Kidney tubule cell (primary cell): ENCODE measurements at places on chromosomes 3 and 15.

DNA sequence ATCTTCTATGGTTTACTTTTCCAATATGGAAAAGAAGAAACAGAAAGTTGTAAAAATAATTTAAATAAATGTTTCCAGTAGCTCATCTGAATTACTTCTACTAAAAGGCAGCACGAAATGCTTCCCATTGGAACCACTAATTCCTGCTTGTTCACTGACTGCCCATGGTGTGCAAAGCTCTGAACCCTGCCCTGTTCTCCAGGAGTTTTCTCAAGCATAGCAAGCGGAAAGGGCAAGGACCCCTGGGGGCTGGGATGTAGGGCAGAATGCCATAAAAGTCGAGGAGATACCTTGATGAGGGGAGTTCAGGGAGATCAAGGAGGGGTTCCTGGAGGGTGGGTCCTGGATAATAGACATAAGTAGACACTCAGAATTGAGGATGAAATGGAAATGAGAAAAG lies 35.3 kb upstream of the BNC1 start:
- DNase-seq = no peak

GRCh38 chr3:16514755-16515353 lies 1.4 kb upstream of the RFTN1 start:
- no peak for DNase-seq

DNA sequence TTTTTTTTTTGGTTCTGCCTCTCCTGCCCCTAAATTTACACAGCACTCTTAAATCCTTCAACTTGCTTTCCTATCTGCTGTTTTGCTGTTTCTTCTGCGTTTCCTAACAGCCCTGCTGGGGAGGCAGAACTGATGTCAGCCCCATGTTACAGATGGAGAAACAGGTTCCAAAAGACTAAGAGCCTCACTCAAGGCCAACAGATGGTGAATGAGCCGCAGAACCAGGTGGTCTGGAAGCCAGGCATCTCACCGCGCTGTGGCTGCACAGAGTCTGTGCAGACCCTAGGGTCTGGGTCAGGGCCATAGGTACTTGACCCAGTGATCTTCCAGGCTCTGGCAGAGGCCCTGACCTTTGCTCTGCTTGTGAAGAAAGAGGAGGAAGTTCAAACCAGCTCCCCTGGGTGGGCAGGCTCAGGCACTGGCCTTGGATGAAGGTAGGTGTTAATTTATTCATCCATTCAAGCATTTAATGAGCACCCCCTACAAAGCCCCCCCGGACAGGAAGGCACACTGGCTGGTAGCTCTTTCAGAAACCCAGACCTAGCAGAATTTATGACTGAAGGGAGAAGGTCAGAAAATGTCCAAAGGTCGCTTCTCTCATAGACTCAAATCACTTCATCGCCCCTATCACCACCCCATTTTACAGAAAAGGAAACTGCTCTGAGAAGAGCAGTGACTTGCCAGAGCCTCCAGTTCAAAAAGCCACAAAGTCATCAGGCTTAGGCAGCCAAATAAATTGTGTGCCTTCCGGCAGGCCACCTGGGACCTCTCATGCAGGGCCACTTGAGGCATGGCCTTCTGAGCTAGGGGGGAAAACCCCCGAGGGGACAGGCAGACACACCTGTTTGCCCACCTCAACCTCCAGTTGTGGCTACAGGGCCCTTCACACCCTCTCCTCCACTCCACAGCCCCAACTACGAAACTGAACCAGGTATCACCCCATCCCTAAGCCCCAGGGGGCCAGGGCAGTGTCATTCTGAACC lies 2.7 kb downstream of the CHDH start:
- no peak for DNase-seq

DNA sequence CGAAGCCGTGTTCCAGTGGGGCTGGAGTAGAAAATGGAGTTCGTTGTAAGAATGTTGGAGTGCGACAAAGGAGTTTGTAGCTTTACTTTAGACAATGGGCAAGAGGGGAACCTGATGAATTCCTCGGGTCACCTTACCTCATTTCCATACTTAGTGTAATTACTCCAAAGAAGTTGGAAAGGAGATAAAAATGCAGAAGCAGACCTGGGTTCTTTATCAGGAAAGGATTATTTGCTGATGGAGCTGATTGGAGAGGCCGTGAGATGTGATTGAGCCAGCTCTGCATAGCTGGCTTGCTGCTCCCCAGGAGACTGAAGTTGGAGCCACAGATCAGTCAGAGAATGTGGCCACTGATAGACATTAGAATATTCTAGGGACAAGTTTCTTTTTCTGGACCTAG lies 33.4 kb upstream of the TBL1XR1 start:
- DNase-seq = no peak

DNA sequence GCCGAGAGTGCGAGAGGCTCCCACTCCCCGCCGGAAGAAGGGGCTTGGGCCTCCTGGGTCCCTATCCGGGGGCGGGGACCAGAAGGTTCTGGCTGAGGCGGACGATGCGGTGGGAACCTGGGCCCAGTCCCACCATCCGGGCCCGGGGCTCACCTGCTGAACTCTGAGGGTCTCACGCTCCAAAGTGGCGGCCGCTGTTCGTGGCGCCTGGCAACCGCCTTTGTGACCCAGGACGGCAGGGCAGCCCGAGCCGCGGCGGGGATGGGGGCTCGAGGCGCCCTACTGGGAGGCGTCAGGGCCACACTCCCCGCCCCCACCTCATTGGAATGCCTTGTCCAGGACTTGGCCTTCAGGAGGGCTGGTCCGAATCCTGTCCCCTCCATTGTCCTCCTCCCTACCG lies at the start of gene FANCD2OS:
Gene FANCD2OS, minus strand, starts transcription at position 165 of the 400 bp plus-strand sequence. CDS start 3,481 bp downstream, outside the sequence.
- no peak for DNase-seq

GRCh38 chr15:66097151-66098021 lies 156.2 kb downstream of the MEGF11 start:
- DNase-seq = no peak

DNA sequence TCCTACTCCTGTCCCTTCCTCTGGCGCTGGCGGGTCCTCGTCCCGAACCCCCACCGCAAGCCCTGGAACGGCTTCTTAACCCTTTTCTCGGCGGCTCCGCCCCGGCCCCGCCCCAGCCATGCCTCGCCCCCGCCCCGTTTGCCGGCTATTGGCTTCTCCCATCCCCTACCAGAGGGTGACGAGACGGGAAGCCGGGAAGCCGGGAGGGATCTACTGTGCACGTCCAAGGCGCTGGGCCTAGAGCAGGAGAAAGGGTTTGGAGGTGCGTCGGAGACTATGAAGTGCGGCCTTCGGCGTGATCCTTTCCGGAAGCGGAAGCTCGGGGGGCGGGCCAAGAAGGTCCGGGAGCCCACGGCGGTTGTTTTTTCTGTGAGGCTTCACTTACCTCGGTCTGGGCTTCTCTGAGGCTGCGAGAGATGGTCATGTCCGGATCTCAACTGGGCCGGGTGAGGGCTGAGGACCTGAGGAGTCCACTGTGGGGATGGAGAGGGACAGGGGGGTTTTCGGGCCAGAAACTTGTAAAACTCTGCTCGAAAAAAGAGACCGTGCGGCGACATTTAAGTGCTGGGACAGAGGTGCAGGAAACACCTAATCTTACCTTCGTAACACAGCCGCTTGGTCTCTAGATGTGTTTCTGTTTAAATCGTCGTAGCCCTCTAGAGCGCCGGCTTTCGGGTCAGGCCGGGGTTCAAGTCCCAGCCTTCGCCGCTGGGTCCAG lies 21.4 kb downstream of the ROPN1B start:
- DNase-seq = peak; percentile 84

GRCh38 chr15:67193223-67193990 lies 61.1 kb downstream of the AAGAB start:
- DNase-seq = no peak

- no peak for DNase-seq
Measured at GRCh38 chr3:111787556-111788463, 71.3 kb upstream of the PHLDB2 start.

DNA sequence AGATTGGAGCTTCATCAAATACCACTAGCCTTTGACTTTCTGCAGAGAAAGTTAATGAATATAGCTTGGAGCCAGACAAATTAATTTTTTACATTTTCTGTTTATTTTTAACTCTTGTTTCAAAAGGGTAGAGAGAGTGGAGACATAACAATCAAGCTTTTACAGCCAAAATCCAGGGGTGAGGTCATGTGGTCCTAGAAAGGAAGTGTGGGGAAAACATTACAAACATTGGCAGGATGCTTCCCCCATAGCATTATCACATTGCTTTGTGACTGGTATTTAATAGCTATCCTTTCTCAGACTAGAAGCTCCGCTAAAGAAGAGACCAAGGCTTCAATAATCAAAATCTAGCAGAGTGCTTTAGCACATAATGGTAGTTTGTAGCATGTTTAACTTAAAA lies 46.4 kb upstream of the PHLDB2 start:
- peak; percentile 78 for DNase-seq

DNA sequence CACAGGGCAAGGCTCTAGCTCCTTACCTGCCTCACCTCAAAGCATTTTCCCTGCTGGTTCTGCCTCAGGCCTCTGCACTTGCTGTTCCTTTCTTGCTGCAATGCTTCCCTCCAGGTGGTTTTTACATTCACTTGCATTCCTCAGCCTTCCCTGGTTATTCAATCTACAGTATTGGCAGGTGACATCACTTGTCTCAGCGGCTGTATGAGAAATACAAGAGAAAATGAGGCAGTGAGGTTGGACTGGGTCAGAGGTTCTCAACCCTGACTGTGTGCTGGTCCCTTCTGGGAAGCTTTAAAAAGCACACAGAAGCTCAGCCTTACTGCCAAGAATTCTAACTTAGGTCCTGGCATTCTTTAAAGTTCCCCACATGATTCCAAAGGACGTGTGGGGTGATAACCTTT lies 26.7 kb downstream of the SIAH2 start:
- DNase-seq = peak; percentile 84

GRCh38 chr15:56261854-56262509 lies 18.3 kb upstream of the RFX7 start:
- peak; percentile 73 for DNase-seq

GRCh38 chr3:187025656-187026316 lies 95.5 kb downstream of the ST6GAL1 start:
- DNase-seq = peak; percentile 43
